ENCODE measurements at places on chromosomes 5 and 9.

DNA sequence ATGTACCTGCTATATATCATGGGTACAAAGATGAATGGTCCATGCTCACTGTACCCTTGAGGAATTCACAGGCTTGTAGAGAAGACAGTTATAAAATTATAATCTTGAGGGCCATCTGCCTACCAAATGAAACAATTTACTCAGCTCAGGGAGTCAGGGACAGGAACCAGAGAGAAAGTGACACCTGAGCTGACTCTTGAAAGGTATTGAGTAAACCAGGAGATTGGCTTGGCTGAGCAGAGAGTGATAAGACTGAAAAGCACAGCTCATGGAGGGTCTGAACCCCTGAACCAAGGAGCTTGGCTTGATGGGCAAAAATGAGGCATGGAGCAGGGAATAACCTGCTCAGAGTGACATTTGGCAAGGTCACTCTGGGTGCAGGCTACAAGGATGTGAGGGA is 147.3 kb downstream of the FAM114A2 start:
- DNase-seq: no peak

GRCh38 chr9:130246126-130246525 is 19.4 kb upstream of the HMCN2 start:
- no peak for DNase-seq

DNA sequence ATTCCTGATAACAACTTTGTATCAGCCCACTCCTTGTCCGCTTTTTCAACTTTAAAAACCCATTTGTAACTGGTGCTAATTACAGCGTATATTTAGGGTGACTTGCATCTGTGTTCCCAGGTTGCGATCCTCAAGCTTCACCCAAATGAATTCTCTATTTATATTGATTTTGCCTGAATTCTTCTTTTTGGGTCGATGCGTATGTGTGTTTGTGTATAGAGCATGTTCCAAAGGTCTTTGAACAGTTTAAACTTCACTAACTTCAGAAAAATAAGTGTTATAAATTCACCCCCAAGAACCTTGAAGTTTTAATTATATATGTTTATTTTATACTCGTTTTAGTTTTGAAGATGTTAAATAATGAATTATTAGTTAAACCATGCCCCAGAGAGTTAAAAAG is 16.1 kb upstream of the SPATA31D4 start:
- DNase-seq: no peak

DNA sequence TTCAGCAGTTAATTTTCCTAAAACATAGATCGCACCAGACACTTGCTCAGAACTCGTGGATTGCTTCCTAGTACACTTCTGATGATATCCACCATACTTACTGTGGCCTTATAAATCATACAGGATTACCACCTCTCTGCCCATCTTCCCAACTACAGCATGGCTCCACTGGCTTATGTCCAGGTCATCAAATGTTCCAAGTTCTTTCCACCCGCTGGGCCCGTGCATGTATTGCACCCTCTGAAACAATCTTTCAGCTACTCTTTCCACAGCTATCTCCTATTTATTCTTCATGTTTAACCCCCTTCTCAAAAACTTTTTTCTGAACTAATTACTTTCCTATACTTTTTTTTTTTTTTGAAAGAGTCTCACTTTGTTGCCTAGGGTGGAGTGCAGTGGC is 18.5 kb downstream of the FBXW2 start:
- no peak for DNase-seq

All from WERI-Rb-1 (cell line).